Lung (tissue), 17 donors: ENCODE measurements at places on chromosomes 11 and 22. TPM values are rescaled to one million over a fixed set of nuclear protein-coding genes. Genes with fewer than 3 reads are reported as not detected.

GRCh38 chr11:118239509-118240205, 12.5 kb downstream of the MPZL3 start:
- DNase-seq: no peak

GRCh38 chr22:29539105-29539504, 14.5 kb downstream of the THOC5 start:
- no peak for DNase-seq

The SLC22A25 gene
- not detected for total RNA-seq

The KCNJ5 gene
- total RNA-seq: 5.0 TPM

The CD248 gene
- total RNA-seq: 53.5 TPM

The NLRP10 gene
- not detected for total RNA-seq

The INS gene
- not detected for total RNA-seq
